ENCODE measurements at places on chromosomes 12 and 14. TPM values are rescaled to one million over a fixed set of nuclear protein-coding genes. Genes with fewer than 3 reads are reported as not detected.
A peak's percentile ranks its signal among the peaks of the same experiment; 100 is the strongest.

DNA sequence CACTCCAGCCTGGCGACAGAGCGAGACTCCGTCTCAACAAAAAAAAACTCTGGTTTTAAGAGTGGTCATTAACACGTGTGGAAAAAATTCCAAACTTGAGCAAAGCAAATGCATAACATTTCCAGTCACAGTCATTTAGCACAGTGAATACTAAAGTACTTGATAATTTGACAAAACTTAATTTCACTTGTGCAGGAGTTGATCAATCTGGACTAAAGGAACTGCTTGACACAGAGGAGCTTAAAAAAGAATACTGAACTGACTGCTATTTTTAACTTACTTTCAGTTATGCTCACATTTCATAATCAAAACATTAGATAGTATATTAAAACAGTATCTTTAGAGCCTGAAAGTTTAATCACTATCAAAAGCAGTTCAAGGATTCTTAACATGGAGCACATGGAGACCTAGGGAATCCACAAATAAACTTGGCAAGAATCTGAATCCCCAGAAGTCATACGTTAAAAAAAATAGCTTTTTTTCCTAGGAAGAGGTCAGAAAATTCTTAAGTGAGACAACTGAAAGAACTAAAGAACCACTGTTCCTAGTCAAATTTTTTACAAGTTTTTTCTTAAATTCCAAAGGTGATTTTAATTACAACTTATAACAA, 7.4 kb downstream of the UBE2N start:
- no peaks in the 10 kb centered on the region for H3K27me3 ChIP-seq
- no peak overlapping the region for H3K27ac ChIP-seq
- H3K4me3 ChIP-seq = no peak overlapping the region
- peaks cover 71% of the 10 kb centered on the region for H3K4me1 ChIP-seq

The LHX5 gene
- not detected for total RNA-seq

DNA sequence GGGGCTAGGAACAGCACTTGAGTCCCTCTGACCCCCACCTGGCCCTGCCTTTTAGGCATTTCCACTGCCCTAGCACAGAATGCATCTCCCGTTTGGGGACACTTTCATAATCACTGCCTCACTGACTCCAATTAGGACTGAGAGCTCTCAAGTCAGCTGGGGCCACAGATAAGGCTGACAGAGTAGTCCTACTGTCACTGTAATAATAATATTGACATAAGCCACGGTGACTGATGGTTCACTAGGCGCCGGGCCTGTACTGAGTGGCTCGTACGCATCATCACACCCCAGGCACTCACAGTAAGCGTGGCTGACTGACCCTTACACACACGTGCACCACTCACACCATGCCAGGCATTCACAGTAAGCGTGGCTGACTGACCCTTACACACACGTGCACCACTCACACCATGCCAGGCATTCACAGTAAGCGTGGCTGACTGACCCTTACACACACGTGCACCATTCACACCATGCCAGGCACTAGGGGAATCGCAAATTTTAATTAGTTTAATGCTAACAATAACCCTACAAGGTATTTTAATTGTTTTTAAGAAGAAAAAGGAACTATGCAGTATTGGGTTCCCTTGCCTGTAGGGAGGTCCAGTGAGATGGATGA, 87.7 kb downstream of the CHGA start:
- H3K4me1 ChIP-seq = peaks cover 17% of the 10 kb centered on the region
- H3K27ac ChIP-seq = no peak overlapping the region
- H3K36me3 ChIP-seq = no peaks in the 10 kb centered on the region
- no peak overlapping the region for H3K4me3 ChIP-seq

The OVCH1 gene
- not detected for total RNA-seq

GRCh38 chr12:132251741-132252490, 77.5 kb downstream of the GALNT9 start:
- H3K36me3 ChIP-seq = no peaks in the 10 kb centered on the region
- no peaks in the 10 kb centered on the region for H3K27me3 ChIP-seq
- H3K4me1 ChIP-seq = no peaks in the 10 kb centered on the region
- H3K27ac ChIP-seq = no peak overlapping the region
- DNase-seq = no peak
- H3K4me3 ChIP-seq = no peak overlapping the region

DNA sequence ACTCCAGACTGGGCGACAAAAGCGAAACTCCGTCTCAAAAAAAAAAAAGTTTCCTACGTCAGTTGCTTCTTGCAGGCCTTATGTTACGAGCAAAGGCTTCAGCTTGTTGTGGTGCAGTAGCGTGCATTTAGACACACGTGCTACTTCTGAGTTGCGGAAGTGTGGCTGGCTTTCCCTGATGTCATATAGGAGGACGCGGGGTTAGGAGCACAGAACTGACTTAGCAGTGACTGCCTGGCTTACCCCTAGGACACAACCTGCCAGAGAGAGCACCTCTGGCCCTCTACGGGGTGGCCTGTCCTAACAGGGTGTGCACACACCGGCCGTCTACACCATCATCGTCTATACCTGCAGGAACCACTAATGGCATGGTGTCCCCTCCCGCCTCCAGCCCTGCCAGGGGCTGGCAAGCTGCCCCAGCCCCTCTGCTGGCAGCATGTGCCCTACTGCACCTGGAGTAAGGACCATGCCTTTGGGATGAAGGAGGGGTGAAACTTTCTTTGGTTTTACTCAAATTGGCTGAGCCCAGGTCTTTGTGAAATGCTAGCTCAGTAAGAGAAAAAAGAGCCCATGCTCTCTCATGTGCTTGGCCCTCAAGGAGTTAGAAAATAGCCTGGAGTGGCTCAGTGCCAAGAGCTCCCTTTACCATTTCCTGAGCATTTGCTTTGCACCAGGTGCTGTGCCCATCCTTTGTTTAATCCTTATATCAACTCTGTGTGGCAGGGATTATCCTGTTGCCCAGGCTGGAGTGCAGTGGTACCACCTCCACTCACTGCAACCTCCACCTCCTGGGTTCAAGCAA, 1.7 kb upstream of the GPR68 start:
- H3K36me3 ChIP-seq = peaks cover 87% of the 10 kb centered on the region
- H3K4me3 ChIP-seq = peak overlapping the region; percentile 96
- DNase-seq = peak; percentile 91
- H3K4me1 ChIP-seq = peaks cover 82% of the 10 kb centered on the region
- H3K27me3 ChIP-seq = no peaks in the 10 kb centered on the region

The CIT gene
- total RNA-seq = 92.8 TPM

- H3K27me3 ChIP-seq = peaks cover 11% of the 10 kb centered on the region
- H3K27ac ChIP-seq = no peak overlapping the region
- no peak for DNase-seq
Observed at GRCh38 chr14:25090256-25090655, 40.3 kb upstream of the STXBP6 start.

DNA sequence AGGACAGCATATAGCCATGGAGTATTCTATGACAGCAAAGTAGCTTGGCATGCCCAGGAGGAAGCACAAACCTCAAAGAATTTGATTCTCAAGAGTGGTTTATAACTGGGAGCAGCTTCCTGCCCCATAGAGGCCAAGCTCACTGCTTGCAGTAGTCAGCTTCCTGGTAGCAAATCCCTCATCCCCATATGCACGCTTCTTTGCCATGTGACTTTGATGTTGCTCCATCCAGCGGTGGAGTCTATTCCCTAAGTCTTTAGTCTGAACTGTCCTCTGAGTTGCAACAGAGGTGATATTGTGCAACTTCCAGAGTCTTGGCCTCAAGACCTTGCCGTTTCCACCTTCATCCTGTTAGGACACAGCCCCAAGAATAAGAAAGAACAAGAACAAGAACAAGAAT, 996.8 kb upstream of the TMEM132C start:
- DNase-seq = no peak
- no peaks in the 10 kb centered on the region for H3K27me3 ChIP-seq
- H3K4me3 ChIP-seq = no peak overlapping the region
- no peaks in the 10 kb centered on the region for H3K36me3 ChIP-seq
- H3K27ac ChIP-seq = no peak overlapping the region

DNA sequence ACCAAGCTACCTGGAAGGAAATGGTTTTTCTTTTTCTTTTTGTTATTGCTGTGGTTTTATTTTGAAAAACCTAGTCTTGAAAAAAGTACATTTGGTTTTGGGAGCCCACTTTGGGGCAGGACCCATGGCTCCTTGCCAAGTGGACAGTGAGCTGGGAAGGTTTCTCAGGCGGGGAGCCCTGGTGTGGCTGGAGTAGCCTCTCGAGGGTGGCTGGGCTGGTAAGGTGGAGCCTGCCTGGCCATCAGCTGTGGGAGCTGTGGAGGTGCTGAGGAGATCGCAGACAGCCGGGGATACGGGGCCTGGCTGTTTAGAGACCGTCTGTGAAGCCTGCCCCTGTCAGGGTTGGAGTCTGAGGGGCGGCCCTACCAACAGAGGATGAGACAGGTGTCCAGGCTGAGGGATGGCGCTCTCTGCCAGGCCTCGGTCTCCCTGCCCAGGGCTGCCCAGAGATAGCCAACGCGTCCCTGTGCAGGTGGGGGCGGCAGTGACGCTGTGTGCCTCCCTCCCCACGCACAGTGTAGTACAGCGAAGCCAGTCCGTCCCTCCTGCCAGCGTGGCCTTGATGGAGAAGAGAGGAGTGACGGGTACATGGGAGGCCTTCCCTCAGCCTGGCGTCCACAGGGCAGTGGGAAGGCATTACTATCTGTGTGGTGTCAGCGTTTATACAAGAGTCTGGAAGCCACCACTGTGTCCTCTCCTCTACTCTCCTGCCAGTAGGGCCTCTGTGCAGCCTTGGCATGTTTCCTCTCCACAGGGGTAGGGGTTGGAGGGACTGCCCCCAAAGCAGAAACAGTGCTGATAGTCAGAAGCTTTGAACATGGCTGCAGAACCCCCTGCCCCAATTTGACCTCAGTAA, 5.9 kb downstream of the RIN3 start:
- H3K27me3 ChIP-seq = peaks cover 17% of the 10 kb centered on the region
- no peak overlapping the region for H3K27ac ChIP-seq
- no peaks in the 10 kb centered on the region for H3K36me3 ChIP-seq
- peaks cover 19% of the 10 kb centered on the region for H3K4me1 ChIP-seq
- H3K4me3 ChIP-seq = no peak overlapping the region

- no peaks in the 10 kb centered on the region for H3K4me1 ChIP-seq
- no peak overlapping the region for H3K4me3 ChIP-seq
- no peaks in the 10 kb centered on the region for H3K36me3 ChIP-seq
Observed at GRCh38 chr12:59911516-59911915, 315.7 kb downstream of the SLC16A7 start.

DNA sequence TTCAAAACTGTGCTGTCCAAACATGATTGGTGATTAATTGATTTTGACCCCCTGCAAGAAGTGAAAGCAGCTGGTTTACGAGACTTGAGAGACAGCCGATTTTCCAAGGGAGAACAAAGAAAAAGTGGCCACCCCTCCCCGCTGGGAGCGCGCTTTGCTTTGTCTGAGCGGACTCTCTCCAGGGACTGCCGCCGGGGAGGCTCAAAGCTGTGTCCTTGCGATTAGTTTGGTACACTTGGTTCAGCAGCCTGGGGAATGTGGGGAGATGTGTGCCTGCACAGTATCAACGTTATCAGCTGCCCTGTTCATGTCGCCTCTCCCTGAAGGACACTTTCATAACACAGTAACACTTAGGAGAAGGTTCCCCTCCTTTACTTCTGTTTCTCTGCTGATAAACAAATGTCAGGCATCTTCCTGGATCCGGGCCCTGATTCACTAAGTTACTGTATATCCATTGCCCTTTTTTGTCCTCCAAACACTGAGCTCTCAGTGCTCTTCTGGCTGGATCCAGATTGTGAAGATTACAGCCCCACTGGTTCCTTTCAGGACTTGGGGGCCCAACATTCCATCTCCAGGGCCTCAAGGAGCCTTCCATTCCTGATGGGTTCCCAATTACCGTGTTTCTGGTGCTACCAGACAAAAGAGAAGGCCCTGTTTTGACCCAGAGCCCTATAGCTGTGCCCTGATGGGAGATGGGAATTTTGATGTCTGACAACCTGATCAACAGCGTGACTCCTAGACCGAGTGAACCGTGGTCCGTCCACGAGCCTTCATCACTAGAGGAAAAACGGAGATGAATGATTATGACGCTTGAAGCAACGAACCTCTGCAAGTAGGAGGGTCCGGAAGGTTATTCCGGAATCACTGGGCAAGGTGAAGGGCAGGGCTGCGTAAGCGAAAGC, 31.7 kb upstream of the TUBA1C start:
- H3K27ac ChIP-seq = peak overlapping the region; percentile 45
- H3K36me3 ChIP-seq = no peaks in the 10 kb centered on the region
- H3K4me3 ChIP-seq = peak overlapping the region; percentile 16
- H3K4me1 ChIP-seq = peaks cover 25% of the 10 kb centered on the region
- DNase-seq = no peak
- H3K27me3 ChIP-seq = peaks cover 3% of the 10 kb centered on the region

DNA sequence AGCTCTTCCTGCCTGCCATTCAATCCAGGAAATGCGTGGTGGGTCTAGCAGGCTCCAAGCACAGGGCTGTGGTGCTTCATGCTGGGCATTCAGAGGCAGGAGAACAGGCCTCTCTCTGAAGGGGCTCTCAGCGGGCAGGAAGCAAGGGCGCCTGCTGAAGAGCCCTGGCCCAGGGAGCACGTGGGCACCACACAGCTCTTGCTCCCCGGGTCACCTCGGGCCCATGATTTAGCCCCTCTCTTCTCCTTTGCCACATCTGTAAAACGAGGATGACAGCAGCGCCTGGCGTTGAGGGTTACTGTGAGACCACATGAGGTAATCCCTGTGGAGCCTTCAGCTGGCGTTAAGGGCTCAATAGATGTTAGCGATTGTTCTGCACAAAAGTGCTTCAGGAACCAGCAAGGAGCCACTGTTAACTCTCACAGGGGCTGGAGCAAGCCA, 37.6 kb upstream of the SPTLC2 start:
- no peak for DNase-seq
- H3K36me3 ChIP-seq = no peaks in the 10 kb centered on the region
- H3K4me1 ChIP-seq = peaks cover 10% of the 10 kb centered on the region
- no peaks in the 10 kb centered on the region for H3K27me3 ChIP-seq

The SDSL gene
- total RNA-seq = not detected

DNA sequence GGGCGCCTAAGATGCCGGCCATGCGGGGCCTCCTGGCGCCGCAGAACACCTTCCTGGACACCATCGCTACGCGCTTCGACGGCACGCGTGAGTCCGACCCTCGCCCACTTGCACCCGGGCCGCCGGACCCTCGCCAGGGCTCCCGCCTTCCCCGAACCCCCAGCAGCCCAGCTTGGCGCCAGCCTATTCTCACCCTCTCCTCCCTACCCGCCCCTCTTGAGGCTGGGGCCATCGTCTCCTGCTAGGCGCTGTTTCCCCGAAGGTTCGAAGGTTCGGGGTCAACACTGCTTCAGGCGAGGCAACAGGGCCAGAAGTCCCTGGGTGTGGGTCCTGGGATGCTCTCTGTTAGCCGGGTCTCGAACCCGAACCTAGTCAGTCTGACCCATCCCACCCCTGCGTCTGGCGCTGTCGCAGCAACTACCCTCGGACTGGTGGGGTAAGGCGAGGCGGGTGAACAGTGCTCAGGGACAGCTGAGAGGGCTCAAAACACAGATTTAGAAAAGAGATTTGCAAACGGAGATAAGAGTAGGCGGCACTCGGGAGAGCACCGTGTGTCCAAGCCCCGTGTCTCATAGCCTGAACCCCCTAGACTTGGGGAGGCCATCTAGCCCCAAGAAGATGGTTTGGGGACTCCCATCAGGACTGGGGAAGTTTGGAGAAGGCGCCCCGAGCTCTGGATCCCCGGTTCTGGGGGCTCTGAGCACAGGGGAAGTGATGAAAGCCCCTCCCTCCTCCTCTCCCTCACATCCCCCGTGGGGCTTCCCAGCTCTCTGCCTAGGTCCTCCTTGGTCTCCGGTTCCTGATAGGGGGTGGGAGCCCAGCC, 787 bp downstream of the KCNH3 start:
- no peak overlapping the region for H3K27ac ChIP-seq
- H3K36me3 ChIP-seq = no peaks in the 10 kb centered on the region
- peak overlapping the region; percentile 50 for H3K4me3 ChIP-seq
- DNase-seq = no peak
- H3K27me3 ChIP-seq = peaks cover 51% of the 10 kb centered on the region

- H3K4me1 ChIP-seq = peaks cover 52% of the 10 kb centered on the region
- H3K27ac ChIP-seq = peak overlapping the region; percentile 57
- DNase-seq = peak; percentile 46
- peaks cover 4% of the 10 kb centered on the region for H3K36me3 ChIP-seq
- H3K27me3 ChIP-seq = no peaks in the 10 kb centered on the region
Observed at GRCh38 chr14:63438065-63438757, 105.0 kb downstream of the PPP2R5E start.
